CMK (cell line): ENCODE measurements at places on chromosomes 6 and 20.

DNA sequence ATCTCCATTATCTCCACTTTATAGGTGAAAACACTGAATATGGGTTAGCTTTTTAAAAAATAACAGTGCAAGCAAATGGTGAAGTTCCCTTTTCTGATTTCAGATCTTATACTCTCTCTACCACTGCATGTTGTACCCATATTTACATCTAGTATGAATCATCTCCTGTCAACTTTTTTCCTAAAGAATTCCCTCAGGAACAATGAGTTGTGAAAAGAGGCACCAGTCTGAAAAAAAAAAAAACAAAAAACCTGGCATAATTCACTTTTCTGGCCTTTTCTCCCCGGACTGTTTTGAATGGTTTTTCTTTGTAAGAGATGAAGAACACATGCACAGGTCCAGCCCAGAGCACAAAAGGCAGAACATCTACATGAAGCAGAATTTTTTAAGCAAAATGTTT, 596.0 kb downstream of the COL12A1 start:
- no peak for DNase-seq

- no peak for DNase-seq
These were observed 1.7 kb downstream of the PRPH2 start for GRCh38 chr6:42720739-42721138.

- DNase-seq, result no peak
These were observed 12.8 kb upstream of the ZNFX1 start for GRCh38 chr20:49290608-49291191.

DNA sequence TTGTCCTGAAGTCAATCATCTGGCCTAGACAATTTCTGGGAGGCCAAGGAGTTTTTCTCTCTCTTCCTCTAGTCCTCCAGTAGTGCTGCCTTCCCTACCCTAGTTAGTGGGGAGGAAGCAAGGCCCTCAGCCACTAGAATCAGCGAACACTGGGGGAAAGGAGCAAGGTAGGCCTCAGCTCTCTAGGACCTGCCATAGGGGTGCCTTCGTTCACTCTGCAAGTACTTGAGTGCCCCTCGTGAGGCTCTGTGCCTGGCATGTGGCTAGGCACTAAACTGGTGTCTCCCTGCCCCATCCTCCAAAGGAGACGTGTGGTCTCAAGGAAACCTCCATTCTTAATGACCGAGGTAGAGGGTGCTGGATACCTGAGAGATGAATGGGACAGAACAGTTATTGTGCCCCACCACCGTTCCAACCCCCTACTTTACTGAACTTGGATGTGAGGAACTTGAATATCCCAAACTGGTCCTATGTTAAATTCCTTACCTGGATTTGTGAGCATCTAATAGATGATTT, 1.1 kb downstream of the DEF6 start:
- DNase-seq, result no peak

GRCh38 chr6:49543087-49543858, 7.2 kb upstream of the C6orf141 start:
- no peak for DNase-seq

DNA sequence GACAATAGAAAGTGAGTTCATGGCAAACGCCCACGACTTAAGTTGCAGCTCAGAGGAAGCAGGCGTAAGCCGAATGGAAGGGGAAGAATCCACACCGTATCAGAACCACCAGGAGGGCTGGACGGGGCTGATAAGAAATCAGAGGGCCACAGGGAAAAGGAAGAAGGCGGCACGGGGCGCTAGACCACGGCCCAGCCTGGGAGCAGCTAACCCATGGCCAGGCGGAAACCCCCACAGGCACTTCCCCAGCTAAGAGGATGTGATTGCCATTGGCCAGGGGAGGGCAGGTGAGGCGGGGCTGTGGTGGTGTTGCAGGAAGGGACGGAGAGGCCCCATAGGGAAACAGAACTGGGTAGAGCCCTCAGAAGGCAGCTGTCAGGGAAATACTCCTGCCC, 174.0 kb upstream of the AFDN start:
- peak; percentile 96 for DNase-seq

GRCh38 chr20:4153251-4153650, 137.9 kb upstream of the RNF24 start:
- no peak for DNase-seq

GRCh38 chr20:10347086-10347880, 86.7 kb downstream of the MKKS start:
- DNase-seq, result no peak

GRCh38 chr6:33882154-33882553, 78.4 kb upstream of the MLN start:
- no peak for DNase-seq

DNA sequence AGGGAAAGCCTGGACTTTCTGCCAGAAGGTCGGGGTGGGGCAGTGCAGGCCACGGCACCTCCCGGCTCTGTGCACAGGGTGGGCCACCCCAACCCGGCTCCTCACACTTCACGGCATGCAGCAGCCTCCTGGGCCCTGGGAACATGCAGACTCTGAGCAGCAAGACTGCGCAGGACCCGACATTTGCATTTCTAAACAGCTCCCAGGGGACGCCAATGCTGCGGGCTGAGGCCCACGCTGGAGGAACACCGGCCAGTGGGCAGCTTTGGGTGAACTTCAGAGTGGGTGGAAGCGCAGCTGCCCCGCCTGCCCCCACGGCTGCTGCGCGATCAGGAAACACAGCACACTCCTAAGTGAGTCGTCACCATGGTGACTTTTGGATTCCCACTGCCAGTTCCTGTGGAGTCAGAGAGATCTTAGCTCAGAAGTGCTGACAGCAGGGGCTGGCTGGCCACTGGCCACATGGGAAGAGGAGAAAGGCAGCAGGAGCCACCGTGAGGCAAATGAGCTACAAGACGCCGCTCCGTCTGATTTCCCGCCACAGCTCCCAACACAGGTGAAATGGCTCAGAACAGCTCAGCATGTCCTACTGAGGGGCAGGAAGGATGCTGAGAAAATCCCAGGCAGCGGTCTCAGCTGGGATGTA, 52.1 kb downstream of the RNASET2 start:
- no peak for DNase-seq

DNA sequence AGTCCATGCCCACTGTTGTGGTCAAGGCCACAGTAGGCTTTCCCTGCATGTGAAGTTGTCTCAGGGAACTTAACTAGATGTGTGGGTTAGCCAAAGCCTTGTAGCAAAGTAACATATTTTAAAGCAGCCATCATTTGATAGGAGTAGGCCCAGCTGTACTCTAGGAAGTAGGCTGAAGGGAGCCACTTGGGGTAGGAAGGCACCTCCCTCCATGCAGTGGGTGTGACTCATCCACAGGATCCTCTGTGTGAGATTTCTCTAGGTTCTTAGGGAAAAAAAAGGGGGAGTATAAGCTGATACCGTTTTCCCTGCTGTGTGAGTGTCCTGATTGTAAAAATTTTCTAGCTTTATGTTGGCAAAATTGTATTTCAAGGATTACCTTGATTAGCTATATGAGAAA, 44.7 kb downstream of the VAPB start:
- DNase-seq, result no peak

GRCh38 chr6:167141667-167142432, 15.9 kb downstream of the GPR31 start:
- no peak for DNase-seq

DNA sequence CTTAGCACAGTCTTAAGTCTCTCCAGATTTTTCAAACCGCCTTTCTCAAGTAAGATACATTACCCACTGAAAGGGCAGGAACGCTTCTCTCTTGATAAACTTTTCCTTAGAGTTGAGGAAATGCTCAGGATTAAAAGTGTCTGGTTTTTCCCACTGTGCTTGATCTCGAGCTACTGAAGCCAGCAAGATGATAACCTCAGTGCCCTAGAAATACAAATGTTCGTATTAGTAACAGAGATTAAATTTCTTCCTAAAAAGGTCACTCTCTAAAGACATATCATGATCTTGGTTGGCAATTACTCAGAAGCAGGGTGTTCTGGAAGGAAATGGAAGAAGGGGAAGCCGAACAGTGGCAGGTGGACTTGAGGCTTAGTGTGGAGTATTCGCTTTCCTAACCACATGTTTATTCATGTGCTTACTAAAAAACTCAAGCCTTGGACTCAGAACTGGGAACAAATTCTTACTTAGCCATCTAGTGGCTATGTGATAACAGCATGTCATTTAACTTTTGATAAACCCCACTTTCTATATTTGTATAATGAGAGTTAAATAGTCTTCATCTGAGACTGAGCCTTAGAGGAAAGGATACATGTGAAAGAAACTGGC, 20.1 kb downstream of the C6orf141 start:
- DNase-seq, result no peak

DNA sequence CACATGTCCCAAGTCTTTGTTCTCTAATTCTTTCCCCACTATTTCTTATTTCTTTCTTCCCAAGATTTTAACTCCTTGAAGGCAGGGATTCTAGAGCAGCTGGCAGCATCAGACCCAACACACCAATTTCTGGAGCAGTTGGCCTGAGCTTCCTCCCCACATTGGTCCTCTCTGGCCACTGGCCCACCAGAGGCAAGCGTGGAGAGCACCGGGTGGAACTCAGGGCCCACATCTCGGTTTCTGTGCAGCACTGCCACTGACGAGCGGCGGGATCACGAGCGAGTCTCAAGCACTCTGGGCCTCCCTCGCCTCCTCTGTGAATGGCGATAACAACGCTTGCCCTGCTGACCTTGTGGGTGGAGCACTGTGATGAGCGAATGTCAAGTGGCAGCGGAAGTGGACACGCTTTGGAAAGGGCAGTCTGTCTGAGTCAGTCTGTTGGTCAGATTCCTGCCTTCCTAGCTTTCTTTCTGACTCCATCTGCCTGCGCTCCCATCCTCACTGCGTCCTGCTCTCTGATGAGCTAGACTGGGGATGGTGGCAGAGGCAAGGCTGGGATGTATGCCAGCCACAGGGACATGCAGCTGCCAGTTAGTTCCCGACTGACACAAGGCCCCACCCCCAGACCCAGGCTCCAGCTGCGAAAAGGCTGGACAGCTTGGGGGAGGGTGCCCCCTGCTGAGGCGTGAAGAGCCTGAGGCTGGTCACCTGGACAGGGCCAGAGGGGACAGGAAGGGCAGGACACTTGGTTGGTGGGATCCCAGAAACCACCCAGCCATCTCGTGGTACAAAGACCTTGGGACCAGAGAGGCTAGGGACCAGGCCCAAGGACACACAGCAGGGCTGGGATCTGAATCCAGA, 4.5 kb upstream of the SPDEF start:
- DNase-seq, result peak; percentile 77
